ENCODE measurements at places on chromosomes 5 and 9.

DNA sequence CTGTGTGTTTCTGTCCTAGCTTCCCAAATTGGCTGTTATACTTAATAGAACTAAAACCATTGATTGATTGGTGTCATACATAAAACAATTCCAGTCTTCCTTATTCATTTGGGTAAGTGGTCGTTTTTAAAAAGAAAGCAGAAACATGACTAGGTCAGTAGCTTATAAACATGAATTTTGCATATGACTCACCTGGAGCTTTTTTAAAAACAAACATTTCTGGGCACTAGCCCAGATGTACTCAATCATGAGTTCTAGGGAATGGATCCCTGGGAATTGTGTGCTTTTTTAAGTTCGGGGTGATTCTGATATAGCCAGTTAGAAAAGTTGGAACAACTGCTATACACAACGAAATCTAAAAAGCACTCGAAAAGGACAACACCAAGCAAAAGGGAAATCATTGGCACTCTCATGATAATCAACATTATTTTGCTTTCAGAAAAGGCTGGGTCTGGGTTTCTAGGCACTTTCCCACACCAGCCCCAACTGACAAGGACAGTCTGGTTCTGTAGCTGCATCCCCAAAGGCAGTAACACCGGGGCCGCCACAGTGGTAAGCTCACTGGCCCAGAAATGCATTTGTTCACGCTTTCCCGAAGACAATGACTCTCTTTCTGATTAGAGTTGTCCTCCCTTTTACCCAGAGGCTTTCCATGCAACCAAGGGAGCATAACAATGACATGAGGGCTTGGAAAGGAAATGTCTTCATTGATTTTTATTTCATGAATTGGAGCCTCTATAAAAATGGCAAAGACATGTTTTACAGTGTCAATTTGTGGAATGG, 664.9 kb upstream of the WWC1 start:
- no peak for DNase-seq

DNA sequence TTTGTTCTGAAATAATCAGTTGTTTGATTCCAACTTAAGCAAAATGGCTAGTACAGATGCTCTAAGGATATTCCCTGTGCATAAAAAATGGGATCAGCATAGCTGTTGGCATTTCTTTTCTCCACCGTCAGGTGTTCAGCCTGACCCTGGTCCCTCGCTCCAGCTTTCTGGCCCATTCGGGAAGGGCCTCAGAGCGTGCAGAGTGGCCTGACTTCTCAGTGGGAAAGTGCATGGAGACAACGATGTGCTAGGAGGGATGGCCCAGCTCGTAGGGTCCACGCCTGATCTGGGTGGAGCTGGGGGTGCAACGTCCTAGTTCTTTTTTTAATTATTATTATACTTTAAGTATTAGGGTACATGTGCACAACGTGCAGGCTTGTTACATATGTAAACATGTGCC, 319.1 kb upstream of the IRX4 start:
- DNase-seq, result no peak

DNA sequence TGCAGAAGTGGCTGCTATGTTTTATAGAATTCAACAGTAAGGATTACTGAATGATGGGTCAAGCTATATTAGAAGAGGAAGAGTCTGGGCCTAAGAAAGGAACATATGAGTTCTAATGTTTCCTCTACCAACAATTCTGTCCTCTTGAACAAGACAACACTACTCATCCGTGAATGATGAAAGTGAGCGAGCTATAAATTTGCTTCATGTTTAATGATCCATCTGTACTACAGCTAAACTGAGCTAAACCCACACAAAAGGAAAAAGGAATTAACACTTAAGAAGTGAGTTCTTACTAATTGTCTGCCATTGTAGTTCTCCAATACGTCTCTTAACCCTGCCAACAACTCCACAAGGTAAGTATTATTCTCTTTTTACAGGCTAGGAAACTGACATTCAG, 204.4 kb downstream of the GLIS3 start:
- no peak for DNase-seq

- DNase-seq, result no peak
These were observed 20.9 kb downstream of the WHRN start for GRCh38 chr9:114484215-114484853.

- no peak for DNase-seq
These were observed 62.0 kb downstream of the ANKRD33B start for GRCh38 chr5:10625700-10626472.

GRCh38 chr9:70475211-70475610, 60.8 kb upstream of the KLF9 start:
- DNase-seq, result no peak

DNA sequence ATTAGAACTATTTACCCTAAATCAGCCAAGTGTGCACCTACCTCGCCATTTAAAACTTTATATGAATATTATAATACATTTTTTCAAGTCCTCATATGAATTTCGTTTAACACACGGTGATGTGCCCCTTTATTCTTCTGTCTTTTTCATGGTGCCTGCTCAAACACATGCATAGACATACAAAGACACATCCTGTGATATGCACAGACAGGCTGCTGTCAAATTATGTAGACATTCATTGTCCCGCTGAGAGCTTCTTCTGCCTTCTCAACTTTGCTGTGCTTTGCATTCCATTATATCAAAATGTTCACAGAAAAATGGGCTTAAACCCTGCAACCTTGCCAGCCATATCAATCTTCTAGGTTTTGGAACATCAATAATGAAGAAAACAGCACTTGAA, 193.8 kb downstream of the NTRK2 start:
- DNase-seq, result no peak

- DNase-seq, result no peak
These were observed 151.8 kb upstream of the RUSC2 start for GRCh38 chr9:35338086-35338485.

GRCh38 chr5:17912794-17913193, 278.5 kb downstream of the TAF11L14 start:
- no peak for DNase-seq

DNA sequence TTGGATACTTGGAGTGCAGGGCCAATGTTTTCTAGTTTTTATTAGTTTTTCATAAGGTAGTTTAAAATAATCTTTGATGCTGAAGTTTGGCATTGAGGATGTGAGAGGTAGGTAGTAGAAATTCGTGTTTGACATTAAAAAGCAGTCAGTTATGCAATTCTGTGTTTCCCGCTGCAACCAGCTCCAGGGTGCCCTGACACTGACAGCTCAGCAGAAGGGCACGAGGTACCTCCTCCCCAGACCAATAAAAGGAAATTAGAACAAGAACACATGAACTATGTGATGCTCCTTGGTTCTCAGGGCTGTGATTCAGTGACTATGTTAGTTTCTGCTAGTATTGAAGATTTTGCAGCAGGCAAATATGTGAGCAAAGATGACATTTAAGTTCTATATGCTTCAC, 40.2 kb downstream of the NSUN2 start:
- no peak for DNase-seq

GRCh38 chr5:124252747-124253146, 493.7 kb downstream of the ZNF608 start:
- no peak for DNase-seq

- no peak for DNase-seq
These were observed 161.7 kb upstream of the RPS23 start for GRCh38 chr5:82439750-82440445.

DNA sequence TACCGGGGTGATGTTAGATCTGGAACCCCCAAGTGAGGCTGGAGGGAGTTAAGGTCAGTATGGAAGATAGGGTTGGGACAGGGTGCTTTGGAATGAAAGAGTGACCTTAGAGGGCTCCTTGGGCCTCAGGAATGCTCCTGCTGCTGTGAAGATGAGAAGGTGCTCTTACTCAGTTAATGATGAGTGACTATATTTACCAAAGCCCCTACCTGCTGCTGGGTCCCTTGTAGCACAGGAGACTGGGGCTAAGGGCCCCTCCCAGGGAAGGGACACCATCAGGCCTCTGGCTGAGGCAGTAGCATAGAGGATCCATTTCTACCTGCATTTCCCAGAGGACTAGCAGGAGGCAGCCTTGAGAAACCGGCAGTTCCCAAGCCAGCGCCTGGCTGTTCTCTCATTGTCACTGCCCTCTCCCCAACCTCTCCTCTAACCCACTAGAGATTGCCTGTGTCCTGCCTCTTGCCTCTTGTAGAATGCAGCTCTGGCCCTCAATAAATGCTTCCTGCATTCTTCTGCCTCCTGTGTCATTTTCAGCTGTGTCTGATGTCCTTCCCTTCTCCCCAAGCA, 2.3 kb upstream of the MYOZ3 start:
- DNase-seq, result no peak

GRCh38 chr5:180803181-180804128, 849 bp upstream of the MGAT1 start:
- peak; percentile 67 for DNase-seq

- no peak for DNase-seq
These were observed 32.3 kb downstream of the ERCC6L2 start for GRCh38 chr9:95907794-95908193.

DNA sequence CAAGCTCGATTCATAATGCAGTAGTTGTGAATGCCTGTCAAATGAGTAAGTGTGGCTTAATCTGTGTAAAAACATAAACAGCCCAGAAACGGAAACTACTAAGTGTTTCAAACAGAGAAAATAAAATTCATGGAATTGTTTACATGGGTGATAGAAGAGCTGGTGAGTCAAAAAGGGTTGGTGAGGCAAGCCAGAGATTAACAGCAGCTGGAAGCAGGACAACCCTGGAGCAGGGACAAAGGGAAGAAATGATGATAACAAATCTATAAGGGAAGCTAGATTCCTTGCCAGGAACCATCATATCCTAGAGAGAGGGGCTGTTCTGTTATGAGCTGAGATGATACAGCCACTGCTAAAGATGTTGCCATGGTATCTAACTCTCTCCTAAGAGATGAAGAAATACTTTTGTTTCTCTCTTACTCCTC, 18.0 kb upstream of the PRR16 start:
- no peak for DNase-seq

GRCh38 chr5:96517295-96517694, 84.2 kb upstream of the PCSK1 start:
- DNase-seq, result no peak

DNA sequence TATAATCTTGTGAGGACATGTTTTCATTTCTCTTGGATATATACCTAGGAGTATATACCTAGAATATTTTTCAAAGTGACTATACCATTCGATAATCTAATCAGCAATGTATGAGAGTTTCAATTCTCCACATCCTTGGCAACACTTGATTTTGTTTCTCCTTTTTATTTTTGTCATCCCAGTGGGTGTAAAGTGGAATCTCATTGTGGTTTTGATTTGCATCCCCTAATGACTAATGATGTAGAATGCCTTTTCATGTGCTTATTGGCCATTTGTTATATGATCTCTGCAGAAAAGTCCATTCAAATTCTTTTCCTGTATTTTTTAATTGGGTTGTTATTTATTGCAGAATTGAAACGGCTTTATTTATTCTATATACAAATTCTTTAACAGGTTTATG, 15.2 kb downstream of the ZCCHC9 start:
- DNase-seq, result no peak

GRCh38 chr5:133881576-133882388, 86.6 kb downstream of the C5orf15 start:
- DNase-seq, result no peak

DNA sequence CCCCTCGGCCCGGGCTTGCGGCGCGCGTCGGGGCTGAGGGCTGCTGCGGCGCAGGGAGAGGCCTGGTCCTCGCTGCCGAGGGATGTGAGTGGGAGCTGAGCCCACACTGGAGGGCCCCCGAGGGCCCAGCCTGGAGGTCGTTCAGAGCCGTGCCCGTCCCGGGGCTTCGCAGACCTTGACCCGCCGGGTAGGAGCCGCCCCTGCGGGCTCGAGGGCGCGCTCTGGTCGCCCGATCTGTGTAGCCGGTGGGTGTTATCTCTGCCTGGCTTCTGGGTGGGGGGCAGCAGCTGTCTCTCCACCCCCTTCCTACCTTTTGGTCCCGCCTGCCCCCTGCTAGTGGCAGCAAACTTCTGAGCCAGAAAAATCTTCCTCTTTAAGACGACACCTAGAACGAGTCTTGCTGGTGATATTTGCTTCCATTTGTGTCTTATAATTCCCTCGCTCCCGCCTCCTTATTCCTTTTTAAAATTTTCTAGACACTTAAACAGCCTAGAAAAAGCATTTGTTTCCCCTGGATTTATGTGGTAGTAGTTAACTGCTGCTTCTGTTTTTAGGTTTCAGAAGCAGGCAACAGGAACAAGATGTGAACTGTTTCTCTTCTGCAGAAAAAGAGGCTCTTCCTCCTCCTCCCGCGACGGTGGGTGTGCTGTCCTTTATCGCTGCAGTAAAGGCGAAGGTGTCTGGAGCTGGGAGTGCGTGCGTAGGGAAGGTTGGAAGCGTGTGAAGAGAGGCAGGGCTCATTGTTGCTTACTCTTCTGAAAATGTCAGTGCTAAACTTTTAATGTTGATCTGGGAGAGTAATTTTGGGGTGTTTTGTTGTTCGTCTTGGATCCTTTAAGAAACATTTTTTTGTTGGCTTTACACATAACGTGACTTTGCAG, 554 bp downstream of the JAK2 start:
- no peak for DNase-seq

GRCh38 chr5:96329886-96330529, 103.0 kb downstream of the PCSK1 start:
- DNase-seq, result no peak

DNA sequence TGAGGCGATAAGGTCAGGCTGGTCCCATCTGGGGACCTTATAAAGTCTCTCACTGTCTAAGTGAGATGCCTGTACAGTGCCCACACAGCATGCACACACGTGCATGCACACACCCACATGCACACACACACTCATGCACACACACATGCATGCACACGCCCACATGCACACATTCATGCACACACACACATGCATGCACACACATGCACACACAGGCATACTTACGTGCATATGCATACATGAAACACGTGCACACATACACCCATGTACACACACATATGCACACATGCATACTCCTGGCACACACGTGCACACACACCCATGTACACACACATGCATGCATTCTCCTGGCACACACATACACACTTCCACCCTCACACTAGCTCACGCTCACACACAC, 12.2 kb downstream of the COL23A1 start:
- no peak for DNase-seq

DNA sequence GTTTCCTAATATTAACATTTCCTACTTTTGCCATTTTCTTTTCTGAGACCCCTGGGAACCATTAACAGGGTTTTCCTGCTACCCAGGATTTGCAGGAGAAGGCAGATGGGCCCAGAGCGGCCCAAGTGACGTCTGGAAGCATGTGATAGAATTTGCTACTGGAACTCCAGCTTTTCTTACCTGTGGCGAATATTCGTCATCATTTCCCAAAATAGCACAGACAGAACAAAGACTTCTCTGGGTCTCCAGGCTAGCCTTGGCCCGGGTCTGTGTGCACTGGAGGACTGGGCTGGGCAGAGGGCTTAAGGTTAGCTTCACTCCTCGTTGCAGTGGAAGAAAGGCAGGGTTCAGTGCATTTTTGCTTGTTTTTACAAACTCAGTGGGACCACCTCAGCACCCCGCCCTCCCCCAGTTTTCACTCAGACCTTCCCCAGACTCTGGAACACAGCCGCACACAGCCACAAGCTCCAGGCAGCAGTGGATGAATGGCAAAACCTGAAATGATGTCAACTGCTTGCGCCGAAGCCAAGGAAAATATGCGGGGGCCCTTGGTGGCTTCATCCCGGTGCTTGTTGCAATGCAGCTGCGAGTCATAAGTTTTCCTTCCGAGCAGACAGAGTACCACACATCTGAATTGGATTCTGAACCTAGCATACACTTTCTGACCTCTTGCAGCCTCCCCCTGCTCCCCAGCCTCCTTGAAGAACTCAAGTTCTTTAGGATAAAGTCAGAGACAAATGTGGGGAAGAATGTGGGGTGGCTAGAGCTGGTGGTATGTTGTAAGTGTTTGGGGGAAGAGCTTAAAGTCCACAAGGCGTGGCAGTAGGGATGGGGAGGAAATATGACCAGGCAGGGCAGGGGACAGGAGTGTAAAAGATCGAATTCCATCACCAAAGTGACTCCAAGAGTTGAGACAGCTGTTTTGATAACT, 586.0 kb downstream of the CCDC171 start:
- no peak for DNase-seq

Data from stimulated activated CD8-positive, alpha-beta memory T cell treated with anti-CD3 and anti-CD28 coated beads, Interleukin-2, amount 100 ng/mL, for 1 hour (primary cell).